Activated CD4-positive, alpha-beta T cell treated with anti-CD3 and anti-CD28 coated beads, Interleukin-2, amount 50 U/mL, for 16 hours (primary cell): ENCODE measurements at places on chromosomes 7 and 10.

DNA sequence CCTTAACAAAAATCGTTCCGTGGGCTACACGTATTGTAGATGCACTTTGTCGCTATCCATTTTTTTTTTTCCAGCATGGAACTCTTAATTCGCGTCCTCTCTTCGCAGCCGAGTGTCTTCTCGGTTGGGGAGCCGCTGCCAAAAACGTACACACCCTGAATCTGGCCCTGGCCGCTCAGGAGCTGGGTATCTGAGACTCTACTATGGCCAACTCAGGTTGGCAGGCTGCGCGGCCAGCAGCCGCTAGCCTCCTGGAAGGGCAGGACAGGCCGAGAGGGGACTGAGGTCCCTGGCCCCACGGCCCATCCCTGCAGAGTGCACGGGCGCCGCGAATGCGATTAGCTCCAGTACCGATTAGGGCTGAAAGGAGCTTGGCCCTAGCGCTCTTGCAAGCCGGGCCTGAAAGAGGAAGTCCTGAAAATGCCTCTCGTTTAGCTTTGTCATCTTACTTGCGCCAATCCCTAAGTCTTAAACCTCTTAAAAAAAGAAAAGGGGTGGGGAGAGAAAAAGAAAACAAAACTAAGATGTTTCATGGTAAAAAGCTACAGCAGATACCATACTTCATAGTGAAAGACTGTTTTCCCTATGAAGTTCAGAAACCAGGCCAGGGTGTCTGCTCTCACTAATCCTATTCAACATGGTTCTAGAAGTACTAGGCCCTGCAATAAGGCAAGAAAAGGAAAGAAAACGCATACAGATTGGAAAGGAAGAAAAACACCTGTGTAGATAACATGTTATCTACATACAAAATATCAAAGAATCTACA lies 113.2 kb upstream of the RHEB start:
- peak; percentile 65 for DNase-seq

- no peak for DNase-seq
These were observed 597.3 kb downstream of the CNTNAP2 start for GRCh38 chr7:146713934-146714333.

GRCh38 chr7:86202833-86203232 lies 440.9 kb upstream of the GRM3 start:
- no peak for DNase-seq

GRCh38 chr7:133691727-133692610 lies 435.2 kb upstream of the LRGUK start:
- no peak for DNase-seq

- no peak for DNase-seq
These were observed 34.4 kb downstream of the CCDC71L start for GRCh38 chr7:106626376-106627164.

- no peak for DNase-seq
These were observed 177.6 kb upstream of the SLC25A13 start for GRCh38 chr7:96499532-96499931.

DNA sequence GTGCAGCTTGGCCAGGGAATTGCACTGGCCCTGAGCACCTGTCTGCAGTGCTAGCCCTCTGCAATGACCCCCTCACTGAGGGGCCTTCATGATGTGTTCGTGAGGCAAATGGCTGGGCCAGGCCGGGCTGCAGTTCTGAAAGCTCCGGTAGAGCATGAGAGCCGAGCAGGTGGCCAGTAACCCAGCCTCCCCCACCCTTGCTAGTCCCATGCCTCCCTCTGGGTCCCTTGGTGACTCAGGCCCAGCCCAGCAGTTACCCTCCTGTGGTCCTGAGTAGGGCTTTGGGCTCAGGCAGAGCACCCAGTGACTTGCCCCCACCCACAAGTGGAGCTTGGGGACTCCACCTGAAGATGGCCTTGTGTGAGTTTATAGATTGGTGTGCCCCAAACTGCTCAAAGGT lies 16.1 kb upstream of the CSGALNACT2 start:
- DNase-seq = no peak

- DNase-seq = no peak
These were observed 36.2 kb downstream of the COX15 start for GRCh38 chr10:99695761-99696160.

- no peak for DNase-seq
These were observed 62.6 kb downstream of the RASGEF1A start for GRCh38 chr10:43204042-43204942.

DNA sequence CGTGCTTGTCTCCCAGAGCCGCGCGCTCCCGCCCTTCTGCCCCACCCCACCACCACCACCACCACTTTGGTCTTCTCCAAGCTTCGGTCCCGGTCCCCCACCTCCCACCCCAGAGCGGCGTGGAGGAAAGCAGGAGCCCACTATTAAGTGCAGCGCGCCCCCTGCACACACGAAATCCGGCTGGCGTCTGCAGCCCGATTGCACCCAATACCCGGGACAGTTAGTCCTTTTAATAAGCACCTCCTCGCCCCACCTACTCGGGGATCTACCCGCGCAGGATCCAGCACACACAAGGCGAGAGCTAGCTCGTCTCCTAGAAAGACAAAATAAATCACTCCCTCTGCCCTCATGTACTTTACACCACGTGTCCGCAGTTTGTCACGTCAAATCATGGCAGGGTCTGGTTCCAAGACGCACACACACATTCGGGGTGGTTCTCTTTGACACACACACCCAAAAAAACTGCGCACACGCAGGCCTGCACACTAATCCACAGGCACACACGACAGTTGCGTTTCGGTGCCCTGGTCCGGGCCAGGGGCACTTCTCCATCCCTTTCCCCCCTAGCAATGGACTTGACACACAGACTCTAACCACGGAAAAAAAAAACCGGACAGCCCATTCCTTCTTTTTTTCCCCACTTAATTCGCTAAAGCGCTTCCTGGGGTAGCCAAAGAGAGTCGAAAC lies 1.6 kb downstream of the SFMBT2 start:
- DNase-seq = peak; percentile 72

- no peak for DNase-seq
These were observed 19.2 kb downstream of the ELFN1 start for GRCh38 chr7:1689311-1689710.

DNA sequence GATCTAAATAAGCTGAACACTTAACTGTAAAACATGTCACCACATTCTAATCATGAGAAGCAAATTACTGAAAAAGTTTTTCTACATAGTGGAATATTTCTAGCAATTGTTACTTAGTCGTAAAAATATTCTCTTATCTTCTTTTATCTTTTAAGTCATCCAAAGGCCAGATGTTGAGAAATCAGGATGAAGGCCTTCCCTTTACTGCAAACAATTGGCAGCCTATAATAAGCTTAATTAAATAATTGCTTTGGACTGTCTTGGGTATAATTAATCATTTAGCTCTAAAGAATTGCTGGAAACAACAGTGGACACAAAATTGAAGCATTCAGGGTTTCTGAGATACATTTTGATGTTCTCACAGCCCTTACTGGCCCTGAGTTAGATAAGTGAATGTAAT lies 226.5 kb downstream of the FANK1 start:
- DNase-seq = no peak

GRCh38 chr7:12898620-12899019 lies 211.2 kb downstream of the ARL4A start:
- no peak for DNase-seq

- peak; percentile 74 for DNase-seq
These were observed 183.0 kb downstream of the RAPGEF5 start for GRCh38 chr7:22173685-22174573.

DNA sequence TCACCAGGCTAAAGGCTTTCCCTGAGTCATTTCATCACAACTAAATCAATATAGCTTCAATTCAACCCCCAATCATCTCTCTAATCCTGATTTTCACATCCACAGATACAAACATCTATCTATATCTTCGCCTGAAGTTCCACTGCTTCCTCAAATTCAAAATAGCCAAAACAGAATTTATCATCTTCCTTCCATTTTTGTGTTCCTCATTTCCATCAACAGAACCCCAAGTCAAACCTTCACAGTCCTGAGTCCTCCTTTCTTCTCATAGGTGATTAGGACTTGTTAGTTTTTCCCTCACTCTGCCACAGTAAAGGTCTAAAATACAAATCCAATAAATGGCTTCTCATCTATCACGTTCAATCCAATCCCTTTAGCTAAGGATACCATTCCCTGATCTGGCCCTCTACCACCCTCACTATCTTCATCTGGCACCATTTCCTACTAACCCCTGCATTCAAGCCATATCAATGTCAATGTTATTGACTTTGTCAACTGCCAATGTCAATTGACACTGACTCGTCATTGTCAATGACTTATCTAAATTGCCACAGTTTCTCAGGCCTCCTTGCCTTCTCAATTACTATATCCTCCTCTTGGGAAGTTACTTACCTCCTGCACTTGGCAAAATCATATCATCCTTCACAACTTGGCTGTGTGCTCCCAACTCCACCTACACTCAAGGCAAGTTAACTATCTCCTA lies 2.6 kb downstream of the HYCC1 start:
- no peak for DNase-seq

GRCh38 chr10:122374859-122375678 lies 561 bp downstream of the PLEKHA1 start:
- peak; percentile 82 for DNase-seq

DNA sequence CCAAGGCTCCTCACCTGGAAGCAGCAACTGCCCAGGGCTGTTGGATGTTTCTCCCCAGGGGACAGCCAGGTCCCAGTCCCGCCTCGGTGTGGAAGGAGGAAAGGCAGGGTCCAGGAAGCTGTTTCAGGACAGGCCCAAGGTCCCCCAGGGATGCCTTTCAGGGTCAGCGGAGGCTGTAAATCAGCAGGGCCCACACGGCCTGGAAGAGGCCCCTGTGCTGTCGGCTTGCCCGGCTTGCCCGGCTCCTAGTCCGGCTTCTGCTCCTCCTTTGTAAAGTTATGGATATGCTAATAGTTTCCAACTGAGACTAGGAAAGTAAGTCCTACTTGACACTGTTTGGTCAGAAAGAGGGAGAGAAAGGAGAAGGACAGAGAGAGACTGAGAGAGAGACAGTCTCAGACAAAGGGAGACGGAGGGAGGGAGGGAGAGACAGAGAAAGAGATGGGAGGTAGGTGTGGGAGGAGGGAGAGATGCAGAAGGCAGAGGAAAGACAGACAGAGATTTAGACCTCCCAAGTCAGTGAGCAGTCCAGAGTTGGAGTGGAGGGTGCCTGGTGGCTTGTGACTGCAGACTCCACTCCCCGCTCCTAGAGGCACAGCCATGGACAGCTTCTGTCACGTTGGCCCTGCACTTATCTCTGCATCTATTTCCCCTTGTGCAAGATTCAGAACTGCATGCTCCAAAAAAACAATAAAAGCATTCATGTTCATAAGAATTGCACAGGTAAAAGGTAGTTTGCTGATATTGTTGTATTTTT lies 10.5 kb downstream of the IKZF1 start:
- no peak for DNase-seq

GRCh38 chr10:91614225-91614624 lies 18.6 kb downstream of the PPP1R3C start:
- DNase-seq = no peak

DNA sequence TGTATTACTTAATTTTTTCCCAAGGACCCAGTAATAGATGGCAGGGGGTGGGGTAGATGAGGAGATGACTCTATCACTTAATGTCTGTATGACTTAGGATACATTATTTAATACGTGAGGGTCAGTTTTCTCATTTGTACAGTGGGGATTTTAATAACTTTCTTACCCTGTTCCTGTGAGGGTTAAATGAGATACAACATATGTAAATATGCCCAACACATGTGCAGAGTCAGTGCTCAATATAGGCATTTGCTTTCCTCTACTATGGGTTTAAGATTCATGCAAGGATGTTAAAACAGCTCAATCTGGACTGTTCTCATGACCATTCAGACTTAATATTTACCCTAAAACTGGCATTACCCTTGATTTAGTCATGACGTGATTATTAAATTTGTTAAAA lies 31.2 kb downstream of the ST7 start:
- DNase-seq = no peak

- no peak for DNase-seq
These were observed 11.4 kb downstream of the BCAP29 start for GRCh38 chr7:107591421-107591820.

DNA sequence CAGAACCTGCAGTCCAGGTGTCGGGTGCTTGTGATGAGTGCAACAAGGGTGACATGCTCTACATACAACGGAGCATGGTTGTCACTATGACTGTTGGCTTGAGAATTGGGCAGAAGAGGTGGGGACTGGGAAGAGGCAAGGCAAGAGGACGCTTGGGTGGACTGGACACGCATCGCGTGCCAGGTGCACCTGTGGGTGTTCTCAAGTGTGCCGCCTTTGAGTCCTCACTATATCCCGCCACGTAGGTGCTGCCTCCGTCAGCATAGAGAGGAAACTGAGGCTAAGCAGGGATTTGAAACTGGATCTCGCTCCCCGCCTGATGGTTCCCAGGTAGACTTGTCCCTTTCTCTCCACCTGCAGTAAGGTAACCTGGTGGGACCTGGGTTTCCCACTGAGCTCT lies 27.2 kb downstream of the CDH23 start:
- no peak for DNase-seq

DNA sequence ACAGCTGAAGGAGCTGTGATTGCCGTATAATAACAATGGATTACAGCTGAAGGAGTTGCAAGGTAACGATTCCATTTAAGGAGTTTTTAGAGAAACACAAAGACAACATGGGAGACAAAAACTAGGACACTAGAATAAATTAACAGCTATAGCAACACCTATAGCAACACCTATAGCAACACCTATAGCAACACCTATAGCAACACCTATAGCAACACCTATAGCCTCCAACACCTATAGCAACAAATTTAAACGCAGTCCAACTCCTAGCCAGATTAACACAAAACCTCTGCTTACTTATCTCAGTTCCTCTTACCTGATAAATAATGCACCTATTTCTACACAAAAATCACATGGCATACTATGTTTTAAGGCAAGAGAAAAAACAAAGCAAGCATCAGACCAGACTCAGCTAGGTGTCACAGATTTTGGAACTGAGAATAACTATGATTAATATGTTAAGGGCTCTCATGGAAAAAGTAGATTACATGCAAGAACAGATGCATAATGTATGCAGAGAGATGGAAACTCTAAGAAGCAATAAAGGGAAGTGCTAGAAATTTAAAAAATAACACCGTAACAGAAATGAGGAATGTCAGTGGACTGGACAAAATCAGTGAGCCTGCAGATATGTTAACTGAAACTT lies 55.7 kb upstream of the SRPK2 start:
- DNase-seq = no peak

GRCh38 chr7:45910855-45911254 lies 10.2 kb downstream of the IGFBP3 start:
- no peak for DNase-seq

GRCh38 chr7:47000561-47000960 lies 581.4 kb downstream of the TNS3 start:
- no peak for DNase-seq

GRCh38 chr10:96650958-96651357 lies 64.1 kb upstream of the TM9SF3 start:
- DNase-seq = no peak
